ENCODE measurements at places on chromosomes 7 and 10.

- no peak for DNase-seq
Observed at GRCh38 chr7:117071551-117071950, 118.2 kb downstream of the ST7 start.

- peak; percentile 72 for DNase-seq
Observed at GRCh38 chr10:101060036-101060950, 1.5 kb upstream of the KAZALD1 start.

DNA sequence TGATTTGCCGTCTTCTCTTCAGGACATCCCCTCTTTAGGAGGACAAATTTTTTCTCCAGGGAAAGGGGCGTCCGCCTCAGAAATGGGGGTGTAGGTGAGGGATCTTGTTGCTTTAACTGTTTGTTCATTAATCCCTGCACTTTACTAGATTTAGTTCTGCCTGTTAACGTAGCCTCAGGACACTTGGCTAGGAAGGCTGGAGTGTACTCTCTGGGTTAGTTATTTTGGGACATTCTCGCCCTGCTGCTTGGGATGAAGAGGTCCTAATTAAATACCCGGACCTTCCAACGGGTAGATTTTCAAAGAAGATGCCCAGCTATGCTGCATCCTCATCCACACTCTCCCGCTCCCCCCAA is 552 bp upstream of the ZNF365 start:
- DNase-seq, result no peak

DNA sequence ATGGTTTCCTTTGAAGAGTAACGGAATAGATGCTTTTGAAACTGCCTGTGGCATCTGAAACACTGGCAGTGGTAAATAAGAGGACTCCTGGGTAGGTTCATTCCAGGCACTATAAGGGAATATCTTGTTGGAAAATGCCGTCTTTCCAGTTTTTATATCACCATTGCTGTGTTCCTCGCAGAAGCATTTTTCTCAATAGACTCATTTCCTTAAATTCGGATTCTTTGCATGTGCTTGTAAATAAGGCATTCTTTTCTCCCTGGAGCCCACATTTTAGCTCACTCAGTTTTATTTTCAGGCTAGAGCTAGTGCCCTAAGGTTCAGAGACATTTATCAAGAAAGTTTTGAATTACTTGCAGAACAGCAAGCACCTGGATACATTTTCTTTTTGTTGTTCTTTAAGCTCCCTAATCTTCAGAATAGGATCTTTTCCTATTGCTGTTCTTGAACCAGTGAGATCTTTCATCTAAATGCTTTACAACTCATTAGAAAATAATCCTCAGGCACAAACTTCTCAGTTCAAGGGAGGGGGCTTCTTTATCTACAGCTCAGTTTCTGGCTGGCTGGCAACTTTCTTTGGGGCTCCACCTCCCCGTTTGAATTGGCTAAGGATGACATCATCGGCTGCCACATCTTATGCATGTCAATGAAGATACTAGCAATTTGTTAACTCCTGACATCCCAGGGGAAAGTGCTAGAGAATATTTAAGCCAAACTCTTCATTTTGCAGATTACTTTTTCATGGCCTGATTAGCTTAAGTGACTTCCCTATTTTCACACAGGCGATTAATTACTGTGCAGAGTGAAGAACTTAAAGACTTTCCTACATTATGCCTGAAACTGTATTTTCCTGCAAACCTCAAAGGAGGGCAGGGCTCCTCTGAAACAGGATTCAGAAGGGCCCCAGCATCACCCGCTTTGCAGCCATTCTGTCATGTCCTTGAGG is 133.7 kb upstream of the RSU1 start:
- DNase-seq, result no peak

- DNase-seq, result no peak
Observed at GRCh38 chr10:61223576-61223975, 229.6 kb downstream of the TMEM26 start.

GRCh38 chr7:87414794-87415188 is 60.7 kb downstream of the ABCB4 start:
- no peak for DNase-seq

GRCh38 chr7:148173369-148173768 is 417.2 kb upstream of the C7orf33 start:
- DNase-seq, result no peak

- no peak for DNase-seq
Observed at GRCh38 chr7:157188091-157188665, 49.5 kb downstream of the UBE3C start.

DNA sequence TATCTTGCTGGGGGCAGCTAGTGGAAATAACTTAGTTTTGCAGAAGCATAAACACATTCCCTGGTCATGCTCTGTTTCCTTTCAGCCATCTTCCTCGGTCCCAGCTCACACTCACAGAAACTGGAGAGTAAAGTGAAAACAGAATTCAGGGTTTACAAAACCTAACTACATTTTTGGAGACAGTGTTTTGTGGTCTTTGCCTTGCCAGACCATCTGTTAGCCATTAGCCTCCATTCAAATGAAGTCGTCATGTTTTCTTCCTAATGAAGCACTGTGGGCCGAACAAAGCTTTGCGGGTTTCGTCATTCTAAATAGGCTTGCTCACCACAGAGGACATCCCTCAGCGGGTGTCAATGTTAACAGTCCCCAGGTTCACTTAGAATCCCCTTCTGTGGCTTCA is 214.6 kb upstream of the TMEM72 start:
- DNase-seq, result no peak

- DNase-seq, result peak; percentile 77
Observed at GRCh38 chr7:29285444-29285793, 90.8 kb downstream of the CHN2 start.

DNA sequence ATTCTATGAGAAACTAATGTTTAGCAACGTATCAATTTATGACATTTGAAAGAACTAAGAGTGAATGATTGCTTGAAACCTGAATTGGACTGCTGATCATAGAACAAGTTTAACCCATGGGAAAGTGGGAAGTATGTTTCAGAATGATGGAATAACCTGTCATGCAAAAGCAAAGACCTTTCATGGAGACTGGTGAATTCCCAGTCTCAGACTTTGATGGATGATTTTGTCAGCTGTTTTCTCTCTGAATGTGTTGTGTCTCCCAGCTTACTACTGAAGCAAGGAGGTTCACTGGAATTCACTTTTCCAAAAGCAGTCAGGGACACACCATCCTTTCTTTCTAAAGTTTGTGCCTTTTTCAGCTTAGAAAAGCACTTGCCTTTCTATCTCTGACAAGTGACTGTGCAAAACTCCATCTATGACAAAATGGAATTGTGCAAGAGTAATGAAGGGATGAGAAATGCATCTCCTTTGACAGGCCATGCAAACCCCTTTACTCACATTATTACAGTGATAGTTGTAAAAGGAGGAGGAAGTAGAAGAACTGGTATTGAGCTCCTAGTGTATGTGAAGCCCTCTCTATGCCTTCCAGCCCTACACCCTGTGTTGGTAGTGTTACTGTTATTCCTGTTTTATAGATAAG is 176.1 kb downstream of the PRKG1 start:
- no peak for DNase-seq

DNA sequence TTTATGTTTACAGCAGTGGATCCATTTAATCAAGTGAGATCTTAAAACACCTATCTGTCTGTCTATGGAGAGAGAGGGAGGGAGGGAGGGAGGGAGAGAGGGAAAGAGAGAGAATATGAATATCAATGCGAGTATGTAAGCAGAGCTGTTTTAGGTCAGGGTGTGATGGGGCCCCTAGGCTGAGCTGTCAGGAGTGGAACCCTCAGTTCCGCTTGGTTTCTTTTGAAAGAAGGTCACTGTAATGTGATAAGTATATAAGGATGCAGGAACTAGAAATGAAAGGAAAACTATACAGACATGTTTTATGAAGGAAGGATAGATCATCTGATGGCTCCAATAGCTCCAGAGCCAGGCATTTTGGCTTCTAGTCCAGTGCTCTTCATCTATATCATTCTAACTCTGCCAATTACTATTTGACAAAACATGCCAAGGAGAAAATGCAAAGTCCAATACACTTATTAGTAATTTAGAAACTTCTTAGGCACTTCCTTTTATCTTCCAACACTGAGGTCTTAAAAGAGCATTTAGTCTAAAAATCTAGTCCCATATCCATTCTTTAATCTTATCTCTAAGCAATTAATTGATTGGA is 70.3 kb downstream of the NRCAM start:
- DNase-seq, result no peak

GRCh38 chr7:17770710-17771375 is 169.5 kb downstream of the SNX13 start:
- no peak for DNase-seq

DNA sequence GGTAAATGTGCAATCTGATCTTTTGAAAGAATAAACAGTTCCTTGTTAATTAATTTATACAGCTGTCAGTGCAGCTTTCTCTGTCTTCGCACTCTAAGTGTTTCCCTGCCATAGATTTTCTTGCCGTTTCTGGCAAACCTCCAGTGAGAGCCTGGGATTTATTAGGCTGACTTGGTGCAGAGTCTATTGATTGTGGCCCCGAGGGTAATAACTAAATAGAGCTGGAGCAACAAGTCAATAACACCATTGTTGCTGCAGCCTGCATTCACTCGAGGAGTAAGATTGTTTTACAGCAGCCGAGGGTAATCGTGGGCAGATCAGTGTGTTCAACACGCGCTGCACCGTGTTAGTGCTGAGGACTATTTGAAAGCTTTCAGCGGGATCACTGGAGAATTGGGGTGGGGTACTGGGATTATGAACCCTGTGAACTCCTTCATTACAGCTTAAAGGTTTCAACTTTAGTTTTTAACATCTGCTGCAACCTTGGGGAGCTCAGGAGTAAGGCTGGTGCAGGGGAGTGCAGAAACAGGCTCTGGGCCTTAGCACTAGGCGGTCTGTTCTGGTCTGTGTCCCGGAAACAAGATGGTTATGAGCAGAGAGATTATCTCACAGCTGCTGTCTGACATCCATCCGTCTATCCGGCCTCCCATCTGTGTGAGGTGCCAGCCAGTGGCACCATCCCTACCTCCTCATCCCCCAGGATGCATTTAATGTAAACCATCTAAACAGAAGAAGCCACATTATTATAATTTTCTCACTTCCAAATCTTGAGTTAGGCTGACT is 174.0 kb upstream of the TCF7L2 start:
- no peak for DNase-seq

GRCh38 chr10:130425881-130426435 is 289.8 kb downstream of the GLRX3 start:
- no peak for DNase-seq

- DNase-seq, result no peak
Observed at GRCh38 chr10:110327262-110327914, 22.7 kb upstream of the SMNDC1 start.

DNA sequence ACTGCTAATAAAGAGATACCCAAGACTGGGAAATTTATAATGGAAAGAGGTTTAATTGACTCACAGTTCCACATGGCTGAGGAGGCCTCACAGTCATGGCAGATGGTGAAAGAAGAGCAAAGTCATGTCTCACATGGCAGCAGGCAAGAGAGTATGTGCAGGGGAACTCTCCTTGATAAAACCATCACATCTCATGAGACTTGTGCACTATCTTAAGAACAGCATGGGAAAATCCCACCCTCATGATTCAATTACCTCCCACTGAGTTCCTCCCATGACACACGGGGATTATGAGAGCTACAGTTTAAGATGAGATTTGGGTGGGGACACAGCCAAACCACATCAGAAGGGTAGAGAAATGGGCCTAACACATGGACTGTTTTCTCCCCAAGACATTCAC is 156.3 kb downstream of the CCDC71L start:
- DNase-seq, result no peak

- DNase-seq, result no peak
Observed at GRCh38 chr10:133461027-133461426, 7.3 kb downstream of the SCART1 start.

GRCh38 chr10:58305821-58306220 is 29.0 kb upstream of the UBE2D1 start:
- DNase-seq, result no peak

DNA sequence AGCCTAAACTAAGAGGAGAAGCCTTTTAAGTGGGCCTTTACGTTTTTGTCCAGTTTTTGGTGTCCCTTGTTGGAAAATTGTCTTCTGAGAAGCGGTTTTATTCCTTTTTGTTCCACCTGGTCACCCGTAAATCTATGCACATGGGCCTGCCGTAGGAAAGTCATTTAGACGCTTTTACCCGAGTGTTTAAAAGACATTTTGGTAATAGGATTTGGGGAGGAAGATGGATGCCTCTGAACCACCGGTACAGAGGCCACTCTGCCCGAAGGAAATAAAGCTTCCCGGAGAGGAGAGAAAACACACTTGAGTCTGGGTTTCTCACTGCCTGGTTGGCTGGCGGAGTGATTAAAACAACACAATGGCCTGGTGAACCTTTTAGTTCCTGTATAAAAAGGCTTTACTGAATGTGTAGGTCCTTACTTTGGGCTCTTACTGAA is 760 bp downstream of the THNSL1 start:
- no peak for DNase-seq

DNA sequence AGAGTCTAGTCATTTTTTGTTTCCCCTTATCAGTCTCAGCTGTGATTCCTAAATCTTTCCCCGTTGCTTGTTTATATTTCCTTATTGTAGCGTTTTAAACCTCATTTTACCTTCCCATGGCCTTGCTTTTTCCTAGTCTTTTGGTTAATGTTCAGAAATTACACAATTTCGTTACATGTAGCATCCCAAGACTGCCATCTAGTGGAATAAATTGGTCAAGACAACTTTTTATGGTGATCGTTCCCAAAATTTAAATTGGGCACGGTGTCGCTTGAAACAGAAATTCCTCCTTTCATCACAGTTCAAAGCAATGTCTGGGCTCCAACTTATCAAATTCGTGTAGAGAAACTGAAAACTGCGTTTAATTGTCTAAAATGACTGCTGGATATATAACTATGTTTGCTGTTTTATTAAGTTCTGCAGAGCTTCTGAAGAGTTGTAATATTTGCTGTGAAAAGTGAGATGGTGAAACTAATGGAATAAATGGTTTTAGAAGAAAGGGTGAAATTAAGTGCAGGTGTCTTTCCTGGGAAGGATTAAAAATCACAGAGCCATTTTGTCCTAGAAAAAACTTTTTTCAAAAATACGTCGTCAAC is 370.2 kb downstream of the PHF14 start:
- no peak for DNase-seq

- DNase-seq, result no peak
Observed at GRCh38 chr10:116737627-116738327, 4.6 kb downstream of the HSPA12A start.

DNA sequence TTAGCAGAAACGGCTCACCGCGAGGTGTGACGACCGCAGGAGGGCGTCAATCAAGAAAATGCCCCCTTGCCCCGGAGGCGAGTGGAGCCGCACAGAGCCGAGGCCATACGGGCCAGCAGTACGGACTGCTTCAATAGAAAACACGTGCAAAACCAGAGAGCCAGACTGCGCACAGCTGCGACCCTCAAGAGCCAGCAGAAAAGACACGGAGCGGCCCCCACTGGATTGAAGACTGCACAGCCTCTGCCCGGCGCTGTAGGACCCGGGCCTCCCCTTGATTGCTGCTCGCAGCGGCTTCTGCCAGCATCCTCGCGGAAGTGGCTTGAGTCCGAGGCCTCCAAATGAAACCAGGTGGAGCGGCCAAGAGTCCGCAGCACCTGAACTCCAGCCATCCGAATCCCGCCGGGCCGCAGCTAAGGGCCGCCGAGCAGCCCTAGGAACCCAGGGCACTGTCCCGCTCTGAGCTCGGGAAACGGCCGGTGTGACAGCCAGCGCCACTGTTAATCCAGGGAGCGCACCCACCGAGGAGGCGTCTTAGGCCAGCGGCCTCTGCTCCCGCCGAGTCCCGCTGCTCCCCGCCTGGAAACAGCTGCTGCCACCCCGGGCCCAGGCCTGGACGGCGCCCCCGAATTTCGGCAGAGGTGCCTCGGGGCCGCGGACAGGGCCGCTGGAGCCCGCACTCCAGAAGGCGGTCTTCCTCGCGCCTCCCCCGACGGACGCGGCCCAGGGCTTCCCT is 660 bp upstream of the HHEX start:
- no peak for DNase-seq
